Calu3 (cell line): ENCODE measurements at places on chromosomes 3 and 15.

DNA sequence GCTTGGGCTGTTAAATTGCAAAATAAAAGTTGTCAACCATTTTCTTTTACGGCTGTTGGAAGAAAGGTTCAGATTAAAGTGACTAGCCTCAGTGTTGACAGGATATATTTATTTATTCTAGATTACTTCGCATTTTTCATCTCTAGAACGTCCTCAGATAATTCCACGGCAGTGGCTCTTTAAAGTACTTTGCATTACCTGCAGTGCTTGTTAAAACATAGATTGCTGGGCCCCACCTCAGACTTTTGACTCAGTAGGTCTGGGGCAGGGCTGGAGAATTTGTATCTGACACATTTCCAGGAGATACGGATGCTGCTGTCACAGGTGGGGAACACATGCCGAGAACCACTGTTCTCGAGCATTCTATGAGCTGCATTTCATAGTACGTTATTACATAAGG lies 292.7 kb downstream of the EDEM1 start:
- no peak for DNase-seq

DNA sequence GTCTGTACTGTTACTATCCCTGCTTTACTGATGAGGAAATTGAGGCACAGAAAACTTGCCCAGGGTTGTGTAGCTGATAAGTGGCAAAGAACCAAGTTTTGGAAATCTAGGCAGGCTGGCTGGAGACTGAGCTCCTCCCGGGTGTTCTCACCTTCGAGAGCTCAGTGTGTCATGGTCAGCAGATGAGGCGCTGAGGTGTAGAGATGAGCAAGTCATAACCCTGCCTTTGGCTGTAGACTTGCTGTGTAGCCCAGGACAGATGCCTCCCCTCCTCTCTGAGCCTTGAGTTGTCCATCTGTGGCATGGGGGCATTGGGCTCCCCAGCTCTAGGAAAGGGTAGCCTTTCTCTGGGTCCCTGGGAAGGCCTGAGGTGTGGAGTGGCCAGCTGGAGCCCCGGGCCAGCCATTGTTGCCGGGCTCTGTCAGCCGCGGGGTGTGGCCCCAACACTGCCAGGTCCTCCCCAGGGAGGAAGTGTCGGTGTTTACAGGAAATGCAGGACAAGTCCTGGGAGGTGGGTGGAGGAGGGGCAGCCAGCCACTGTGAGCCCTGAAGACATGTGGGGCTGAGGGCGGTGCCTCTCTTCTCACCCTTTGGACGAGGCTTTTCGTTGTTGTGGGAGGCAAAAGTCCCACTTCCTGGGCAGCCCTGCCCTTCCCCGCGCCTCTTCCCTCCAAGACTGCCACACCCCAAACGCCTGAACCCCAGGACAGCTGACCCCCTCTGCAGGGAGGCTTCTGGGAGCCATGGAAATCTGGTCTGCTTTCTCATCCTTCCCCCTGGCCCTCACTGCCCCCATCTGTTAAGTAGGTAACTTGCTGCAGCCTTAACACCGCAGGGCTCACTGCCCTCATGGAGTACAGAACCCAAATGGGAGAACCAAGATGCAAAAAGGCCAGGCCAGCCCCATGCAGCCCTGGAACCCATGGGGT lies 29.1 kb downstream of the FGD5 start:
- peak; percentile 47 for DNase-seq

DNA sequence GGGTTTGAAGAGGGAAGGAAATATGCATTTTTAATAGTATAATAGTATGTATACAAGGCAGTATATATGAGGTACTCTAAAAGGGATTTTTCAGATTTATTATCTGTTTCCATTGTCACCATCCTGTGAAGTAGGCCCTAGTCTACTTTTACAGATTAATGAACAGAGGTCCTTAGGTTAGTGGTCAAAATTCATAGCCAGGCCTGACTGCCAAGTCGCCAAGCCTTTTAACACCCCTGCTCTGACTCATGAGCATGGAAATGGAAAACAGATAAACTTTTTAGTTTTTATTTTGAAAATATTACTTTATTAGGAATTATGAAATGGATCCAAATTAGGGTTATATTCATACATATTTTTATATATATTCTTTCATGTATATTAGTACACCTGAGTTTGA lies 146.9 kb downstream of the BBX start:
- DNase-seq = no peak

GRCh38 chr3:172073262-172073915 lies 34.0 kb downstream of the FNDC3B start:
- no peak for DNase-seq

DNA sequence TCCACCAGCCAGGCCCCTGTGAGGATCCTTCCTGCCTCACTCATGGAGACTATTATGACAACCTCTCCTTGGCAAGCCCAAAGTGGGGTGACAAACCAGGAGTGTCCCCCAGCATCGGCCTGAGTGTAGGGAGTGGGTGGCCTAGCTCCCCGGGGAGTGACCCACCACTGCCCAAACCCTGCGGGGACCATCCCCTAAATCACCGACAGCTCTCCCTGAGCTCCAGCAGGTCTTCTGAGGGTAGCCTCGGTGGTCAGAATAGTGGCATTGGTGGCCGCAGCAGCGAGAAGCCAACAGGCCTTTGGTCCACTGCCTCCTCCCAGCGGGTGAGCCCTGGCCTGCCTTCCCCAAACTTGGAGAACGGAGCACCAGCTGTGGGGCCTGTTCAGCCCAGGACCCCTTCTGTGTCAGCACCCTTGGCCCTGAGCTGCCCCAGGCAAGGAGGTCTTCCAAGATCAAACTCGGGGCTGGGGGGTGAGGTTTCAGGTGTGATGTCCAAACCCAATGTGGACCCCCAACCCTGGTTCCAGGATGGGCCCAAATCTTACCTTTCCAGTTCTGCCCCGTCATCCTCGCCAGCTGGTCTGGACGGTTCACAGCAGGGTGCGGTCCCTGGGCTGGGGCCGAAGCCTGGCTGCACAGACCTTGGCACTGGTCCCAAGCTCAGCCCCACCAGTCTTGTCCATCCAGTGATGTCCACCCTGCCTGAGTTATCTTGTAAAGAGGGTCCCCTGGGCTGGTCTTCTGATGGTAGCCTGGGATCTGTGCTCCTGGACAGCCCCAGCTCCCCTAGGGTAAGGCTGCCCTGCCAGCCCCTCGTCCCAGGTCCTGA lies 1.0 kb downstream of the LIMD1 start:
- DNase-seq = peak; percentile 44

DNA sequence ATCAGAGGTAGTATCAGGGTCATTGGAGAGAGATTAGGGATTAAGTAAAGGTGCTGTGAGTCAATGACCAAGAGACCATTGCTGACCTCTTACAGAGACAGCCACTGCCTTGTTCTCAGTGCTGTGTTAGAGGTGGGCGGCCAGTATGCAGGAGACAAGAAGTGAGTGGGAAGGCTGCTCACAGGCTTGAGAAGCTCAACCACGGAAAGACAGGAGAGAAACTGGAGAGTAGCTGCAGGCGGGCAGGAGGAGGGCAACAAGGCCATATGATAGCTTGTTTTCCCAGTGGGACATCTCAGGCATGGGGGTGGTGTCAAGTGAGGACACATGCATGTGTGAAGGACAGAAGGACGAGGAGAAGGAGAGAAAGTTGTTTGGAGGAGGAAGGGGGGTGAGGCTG lies 237.3 kb downstream of the PDCD6IP start:
- no peak for DNase-seq

DNA sequence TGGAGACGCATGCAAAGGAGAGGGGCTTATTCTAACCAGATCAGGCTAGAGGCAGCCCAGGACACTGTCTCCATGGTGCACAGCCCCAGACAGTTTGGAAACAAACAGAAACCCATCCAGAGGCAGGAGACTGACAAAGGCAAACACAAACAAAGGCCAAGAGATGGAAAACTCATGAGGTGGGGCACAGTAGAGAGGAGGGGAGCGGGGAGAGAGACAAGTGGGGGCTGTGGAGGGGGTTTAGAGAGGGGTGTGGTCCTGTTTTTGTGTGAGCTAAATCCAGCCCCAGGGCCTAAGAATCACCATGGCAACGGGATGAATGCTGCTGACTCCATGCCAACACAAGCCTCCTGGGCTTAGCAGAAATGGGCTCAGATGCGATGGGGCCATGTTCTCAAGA lies 32.3 kb downstream of the PARP16 start:
- DNase-seq = no peak

GRCh38 chr3:146165877-146166276 lies 4.9 kb upstream of the PLOD2 start:
- DNase-seq = no peak

DNA sequence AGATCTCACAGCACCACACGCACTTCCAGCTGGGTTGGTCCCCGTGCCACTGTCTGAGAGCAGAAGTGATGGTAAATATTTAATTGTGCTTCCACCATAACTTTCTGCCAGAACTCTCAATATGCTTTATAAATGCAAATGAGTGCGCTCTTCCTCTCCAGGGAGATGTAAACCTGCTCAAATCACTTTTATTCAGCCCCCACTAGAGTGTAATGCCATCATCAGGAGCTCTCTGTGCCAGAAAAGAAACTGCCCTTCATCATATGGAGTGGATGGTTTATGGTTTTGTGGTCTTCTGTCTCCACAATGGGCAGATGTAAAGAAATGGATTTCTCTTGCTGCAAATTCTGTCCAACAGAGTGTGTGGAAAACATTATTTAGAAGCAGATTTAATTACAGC lies 127.0 kb downstream of the EPHB1 start:
- DNase-seq = no peak

- no peak for DNase-seq
Observed at GRCh38 chr15:62452026-62452425, 286.9 kb upstream of the C2CD4B start.

DNA sequence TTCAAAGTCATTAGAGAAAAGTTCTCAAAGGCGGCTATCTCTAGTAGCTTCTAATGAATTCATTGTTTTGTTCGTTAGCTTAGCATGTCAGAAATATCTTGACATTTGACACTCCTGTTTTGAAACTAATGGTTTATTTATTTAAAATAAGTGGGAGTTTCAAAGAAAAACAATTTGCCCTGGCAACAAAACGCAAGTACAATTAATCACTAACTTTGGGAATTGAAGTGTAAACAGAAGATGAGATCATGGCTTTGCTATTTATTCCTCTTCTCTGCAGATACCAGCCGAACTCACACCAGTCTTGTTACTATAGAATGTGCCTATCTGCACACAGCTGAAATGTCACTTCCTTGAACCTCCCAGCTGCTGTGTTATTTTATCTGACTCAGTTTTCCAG lies 27.5 kb downstream of the MASP1 start:
- peak; percentile 47 for DNase-seq

DNA sequence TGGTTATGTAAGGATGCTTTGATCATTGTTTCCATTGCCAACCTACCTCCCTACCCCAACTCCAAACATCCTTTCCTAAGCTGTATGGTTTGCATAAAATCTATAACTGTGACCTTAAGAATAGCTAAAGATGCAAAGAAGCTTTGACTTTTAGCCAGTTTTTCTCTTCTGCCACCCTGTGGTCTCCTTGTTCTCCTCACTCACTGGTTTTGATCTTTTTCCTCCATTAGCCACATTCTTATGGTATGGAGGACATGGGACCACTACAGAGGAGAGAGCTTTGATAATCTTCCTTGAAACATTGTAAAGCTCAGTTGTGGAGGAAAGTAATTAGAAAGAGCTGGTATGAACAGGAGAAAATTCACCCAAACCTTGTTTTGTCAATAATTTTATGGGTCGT lies 115.9 kb downstream of the NEK11 start:
- no peak for DNase-seq

DNA sequence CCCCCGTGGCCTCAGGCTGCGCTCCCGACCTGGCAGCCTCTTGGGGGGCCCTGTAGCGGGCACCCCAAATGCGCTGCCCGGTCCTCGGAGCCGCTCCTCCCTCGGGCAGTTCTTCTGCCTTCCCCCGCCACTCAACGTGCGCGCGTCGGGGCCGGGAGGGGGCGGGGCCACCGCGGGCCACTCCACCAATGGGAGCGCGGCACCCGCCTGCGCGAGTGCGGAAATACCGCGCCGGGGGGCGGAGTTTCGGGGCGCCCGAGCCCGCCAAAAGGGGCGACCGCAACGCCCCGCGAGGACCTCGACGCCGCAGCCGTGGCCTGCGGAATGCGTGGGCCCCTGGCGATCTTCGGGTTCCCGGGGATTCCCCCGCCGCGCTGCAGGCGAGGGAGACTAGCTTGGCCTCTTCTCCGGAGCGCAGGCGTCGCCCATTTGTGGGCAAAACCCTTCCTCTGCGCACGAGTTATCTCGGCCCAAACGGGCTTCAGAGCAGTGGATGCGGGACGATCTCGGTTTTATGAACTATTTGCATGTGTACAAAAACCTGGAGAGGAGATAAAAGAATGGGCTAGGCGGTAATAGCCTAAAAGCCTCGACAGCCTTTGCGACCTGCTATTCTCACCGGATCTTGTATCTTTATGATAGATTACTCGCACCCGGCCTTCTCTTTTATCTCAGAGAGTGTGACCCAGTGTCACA lies at the start of gene TASOR:
Gene TASOR (minus strand): TSS at position 144 of the 696 bp plus-strand sequence. CDS start 259 bp downstream, outside the sequence.
- DNase-seq = peak; percentile 90

- DNase-seq = no peak
Observed at GRCh38 chr15:78927077-78927790, 17.6 kb downstream of the CTSH start.

DNA sequence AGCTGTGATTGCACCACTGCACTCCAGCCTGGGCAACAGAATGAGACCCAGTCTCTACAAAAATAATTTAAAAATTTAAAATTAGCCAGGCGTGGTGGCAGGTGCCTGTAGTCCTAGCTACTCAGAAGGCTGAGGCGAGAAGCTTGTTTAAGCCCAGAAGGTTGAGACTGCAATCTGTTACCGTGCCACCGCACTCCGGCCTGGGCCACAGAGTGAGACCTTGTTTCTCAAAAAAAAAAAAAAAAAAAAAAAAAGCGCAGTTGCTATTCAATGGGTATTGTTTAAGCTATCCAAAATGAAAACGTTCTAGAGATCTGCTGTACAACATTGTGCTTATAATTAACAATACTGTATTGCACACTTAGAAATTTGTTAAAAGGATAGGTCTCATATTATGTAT lies 24.0 kb downstream of the ZNF148 start:
- DNase-seq = no peak

DNA sequence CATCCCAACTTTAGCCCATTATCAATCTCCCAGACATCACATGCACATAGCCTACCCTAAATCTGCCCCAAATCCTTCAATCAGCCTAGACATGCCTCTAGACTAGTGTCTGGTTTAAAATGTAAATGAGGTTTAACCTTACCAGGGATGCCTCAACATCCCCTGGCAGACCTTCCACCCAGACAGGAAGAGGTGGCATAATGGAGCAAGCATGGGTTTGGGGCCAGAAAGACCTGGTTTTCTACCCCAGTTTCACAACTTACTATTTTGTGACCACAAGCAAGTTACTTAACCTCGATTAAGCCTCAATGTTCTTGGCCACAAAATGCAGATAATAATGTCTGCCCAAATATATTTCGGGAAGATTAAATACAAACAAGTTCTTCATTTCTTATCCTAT lies 28.3 kb upstream of the THBS1 start:
- DNase-seq = no peak

DNA sequence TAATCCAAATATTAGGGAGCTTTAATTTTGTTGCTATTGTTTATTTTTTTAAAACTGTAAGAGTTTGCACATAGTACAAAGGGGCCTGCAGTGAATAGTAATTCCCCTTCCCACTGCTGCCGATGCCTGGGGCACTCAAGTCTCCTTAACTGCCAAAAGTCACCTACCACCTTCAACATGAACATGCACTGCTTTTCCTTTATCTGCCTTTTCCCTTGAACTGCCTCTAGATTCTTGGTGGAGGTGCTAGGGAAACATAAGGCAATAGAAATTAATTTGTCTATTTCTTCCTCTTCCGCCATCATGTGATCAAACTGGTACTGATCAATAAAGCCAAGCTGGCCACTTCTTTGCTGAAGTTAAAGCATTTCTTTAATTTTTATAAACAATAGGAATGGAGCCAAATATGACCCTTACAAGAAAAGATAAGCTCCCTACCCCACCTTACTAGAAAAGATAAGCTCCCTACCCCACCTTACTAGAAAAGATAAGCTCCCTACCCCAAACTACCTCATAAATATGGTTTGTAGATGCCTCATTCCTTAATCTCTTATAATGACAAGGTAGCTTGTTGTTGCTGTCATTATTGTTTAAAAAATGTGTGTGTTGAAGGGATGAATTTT lies 17.4 kb upstream of the ACAP2 start:
- DNase-seq = no peak
